Activated naive CD4-positive, alpha-beta T cell treated with anti-CD3 and anti-CD28 coated beads, Interleukin-2, amount 10 ng/mL, durations not matched to agents 5 hours and 36 hours (primary cell): ENCODE measurements at places on chromosomes 3 and 15. TPM values are rescaled to one million over a fixed set of nuclear protein-coding genes. Genes with fewer than 3 reads are reported as not detected.

Gene PLIN1
- not detected for total RNA-seq

Gene AHSG
- not detected for total RNA-seq

Gene BCL2A1
- total RNA-seq = 28.3 TPM

Gene ACP3
- total RNA-seq = not detected

Gene ILDR1
- total RNA-seq = not detected

Gene AGTR1
- not detected for total RNA-seq

Gene PPM1L
- total RNA-seq = 5.8 TPM

Gene HRG
- total RNA-seq = not detected

Gene SAMMSON
- total RNA-seq = not detected

Gene CD200R1L
- total RNA-seq = not detected
